ENCODE measurements at places on chromosomes 4 and X.

GRCh38 chrX:134158821-134159512, 78.0 kb upstream of the CCDC160 start:
- DNase-seq, result no peak

GRCh38 chr4:127782025-127782274, 172 bp upstream of the HSPA4L start:
- no peak for DNase-seq

- no peak for DNase-seq
These were observed 53.9 kb downstream of the IRF2 start for GRCh38 chr4:184420402-184420801.

- no peak for DNase-seq
These were observed 162.8 kb upstream of the VCX start for GRCh38 chrX:7680181-7680580.

DNA sequence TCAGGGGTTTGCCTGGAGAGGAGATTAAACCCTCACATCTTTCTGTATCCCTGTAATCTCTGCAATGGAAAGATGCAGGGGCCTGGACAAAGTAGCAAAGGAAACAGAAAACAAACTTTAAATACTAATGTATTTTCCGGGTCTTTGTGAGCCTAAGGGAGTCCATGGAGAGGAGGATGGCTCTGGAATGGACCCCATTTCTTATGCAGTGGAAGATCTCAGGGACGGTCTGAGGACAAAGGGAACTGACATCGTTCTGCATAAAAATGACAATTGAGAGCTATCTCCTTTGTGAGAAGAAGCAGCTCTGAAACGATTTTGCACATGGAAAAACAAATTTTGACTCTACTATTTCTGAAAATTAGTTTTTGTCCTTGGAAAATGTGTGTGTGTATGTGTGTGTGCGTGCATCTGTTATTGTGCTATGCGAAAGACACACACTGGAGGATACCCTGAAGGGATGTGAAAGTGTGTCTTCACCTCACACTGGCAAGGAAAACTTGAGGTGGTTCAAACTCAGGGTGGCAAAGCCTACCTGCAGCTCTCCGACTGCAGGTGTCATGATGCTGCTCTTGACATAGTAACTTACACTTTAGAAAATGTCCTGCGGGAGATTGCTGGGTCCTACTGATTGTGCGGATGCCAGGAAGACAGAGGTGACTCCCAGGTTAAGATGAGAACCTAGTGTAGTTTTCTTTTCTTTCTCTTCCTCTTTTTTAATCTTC, 126.4 kb upstream of the JADE1 start:
- no peak for DNase-seq

- no peak for DNase-seq
These were observed 41.6 kb downstream of the NDNF start for GRCh38 chr4:121030711-121031110.

- DNase-seq, result no peak
These were observed 135.6 kb downstream of the FBXO8 start for GRCh38 chr4:174147863-174148262.

GRCh38 chr4:92237559-92237958, 66.2 kb upstream of the GRID2 start:
- no peak for DNase-seq

DNA sequence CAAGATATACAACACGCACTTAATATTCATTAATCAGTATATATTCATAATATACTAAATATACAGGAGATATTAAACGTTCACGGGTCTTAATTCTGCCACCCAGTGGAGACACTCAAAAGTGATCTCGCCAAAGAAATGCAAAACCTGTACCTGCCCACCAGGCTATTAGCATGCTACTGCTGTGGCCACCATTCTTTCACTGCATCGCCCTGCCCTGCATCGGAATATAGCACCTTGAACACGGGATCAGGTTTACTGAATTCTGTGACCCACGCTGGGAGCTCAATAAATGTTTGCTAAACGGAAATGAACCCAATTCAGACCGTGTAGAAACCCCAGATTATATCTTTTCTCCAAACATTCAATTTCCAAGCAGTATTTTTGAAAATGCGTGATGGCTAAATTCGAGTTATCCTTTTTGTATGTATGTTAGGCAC, 840 bp upstream of the CLCN3 start:
- peak; percentile 42 for DNase-seq

Data from muscle of arm (tissue), 14 donors.